Panc1 (cell line): ENCODE measurements at places on chromosomes 7 and 10.

DNA sequence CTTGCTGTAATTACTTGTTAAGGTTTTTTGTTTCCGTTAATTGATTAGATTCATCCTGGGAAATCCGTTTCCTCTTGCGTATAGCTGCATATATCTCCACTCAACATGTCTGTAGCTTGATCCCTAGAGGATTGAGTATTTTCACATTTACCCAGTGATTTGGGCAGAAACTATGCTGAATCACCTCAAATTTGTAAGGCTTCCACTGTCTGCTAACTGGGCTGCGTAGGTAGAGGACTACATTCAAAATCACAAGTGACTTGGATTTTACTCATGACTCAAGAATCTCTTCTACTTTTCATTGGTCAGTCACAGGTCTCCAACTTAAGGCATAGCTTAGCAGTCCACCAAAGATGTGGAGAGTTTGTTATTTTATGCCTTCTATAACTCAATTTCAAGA lies 141.8 kb downstream of the POLR1F start:
- no peak for DNase-seq

DNA sequence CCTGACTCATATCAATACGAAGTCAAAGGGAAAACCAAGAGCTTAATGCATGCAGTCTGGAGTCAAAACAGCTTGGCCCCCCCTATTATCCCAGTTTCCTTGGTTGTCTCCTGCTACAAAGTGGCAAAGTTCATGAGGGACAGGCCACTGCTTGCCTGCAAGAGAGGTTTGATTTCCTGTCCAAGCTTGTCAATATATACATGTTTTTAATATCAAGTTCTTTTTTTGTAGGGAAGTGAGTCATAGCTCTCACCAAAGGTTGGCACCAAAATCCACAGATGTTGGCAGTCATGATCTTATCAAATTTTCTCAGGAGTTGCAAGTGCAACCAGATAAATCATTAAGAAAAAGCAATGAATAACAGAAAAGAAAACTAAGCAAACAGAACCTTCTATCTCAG lies 176.8 kb downstream of the COBL start:
- DNase-seq = no peak

DNA sequence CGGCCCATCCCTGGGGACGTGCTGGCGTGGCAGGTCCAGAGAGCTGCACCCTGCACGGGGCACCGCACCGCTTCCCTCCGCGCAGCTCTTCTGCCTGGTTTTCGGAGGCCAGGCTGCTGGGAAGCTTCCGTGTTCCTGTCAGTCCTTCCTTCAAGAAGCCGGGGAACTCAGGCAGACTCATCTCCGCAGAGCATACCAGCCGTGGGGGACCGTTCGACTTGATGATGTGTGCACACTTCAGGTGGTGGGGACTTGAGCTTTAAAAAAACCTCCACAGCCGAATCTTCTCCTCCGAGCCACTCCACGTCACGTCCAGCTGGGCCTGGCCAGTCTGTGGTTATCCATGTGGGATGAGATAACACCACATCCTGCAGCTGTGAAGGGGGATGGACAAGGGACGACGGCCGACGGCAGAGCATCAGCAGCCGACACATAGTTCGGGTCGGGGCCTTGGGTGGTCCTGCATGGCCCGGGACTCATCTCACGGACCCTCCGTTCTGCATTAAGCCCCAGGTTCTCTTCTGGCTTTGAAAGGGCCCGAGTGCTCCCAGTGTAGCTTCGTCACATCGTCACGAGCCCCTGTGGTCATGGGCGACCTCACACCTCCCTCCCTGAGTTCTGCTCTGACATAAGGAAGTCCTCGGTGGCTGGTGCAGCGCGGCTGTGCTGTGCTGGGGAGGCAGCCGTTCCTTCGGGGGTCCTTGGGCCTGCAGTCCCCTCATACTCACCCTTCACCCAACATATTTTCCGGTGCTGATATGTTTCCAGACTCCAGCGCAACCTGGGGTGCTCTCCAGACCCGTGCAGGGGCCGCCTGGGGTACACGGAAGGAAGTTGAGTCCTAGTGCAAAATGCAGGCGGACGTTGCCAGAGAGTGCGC lies 4.5 kb upstream of the BHLHA15 start:
- DNase-seq = no peak

GRCh38 chr10:89985446-89985845 lies 284.1 kb downstream of the KIF20B start:
- DNase-seq = no peak

DNA sequence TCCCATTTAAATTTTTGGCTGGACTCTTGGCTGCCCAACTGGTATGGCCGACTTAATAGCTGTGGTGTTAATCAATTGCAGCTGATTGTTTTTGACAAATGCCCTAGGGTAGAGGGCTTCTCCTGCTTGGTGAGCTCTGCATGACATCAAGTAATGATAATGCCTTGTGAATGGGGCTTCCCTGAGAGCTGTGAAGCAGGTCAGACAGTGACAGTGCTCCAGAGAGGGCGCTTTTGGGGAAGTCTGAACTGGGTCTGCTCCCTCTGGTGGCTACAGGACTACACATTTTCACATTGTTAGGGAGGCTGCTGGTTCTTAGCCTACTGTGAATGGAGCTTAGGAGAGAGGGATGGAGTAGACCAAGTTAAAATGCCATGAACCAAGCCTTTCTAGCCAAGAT lies 98.8 kb downstream of the SDK1 start:
- no peak for DNase-seq

GRCh38 chr7:40826411-40827221 lies 691.8 kb downstream of the SUGCT start:
- no peak for DNase-seq

DNA sequence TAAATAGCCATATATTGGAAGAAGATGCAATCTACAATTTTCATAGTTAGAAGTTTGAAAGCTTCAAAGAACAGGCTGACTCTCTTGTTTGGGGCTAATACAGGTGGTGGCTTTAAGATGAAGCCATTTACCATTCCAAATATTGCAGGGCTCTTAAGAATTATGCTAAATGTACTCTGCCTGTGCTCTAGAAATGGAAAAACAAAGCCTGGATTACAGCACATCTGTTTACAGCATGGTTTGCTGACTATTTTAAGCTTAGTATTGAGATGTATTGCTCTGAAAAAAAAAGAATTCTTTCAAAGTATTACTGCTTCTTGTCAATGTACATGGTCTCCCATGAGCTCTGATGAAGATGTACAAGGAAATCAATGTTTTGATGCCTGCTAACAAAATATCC lies 34.2 kb downstream of the AGMO start:
- no peak for DNase-seq

- DNase-seq = no peak
Observed at GRCh38 chr10:99266383-99266782, 30.7 kb upstream of the HPSE2 start.

DNA sequence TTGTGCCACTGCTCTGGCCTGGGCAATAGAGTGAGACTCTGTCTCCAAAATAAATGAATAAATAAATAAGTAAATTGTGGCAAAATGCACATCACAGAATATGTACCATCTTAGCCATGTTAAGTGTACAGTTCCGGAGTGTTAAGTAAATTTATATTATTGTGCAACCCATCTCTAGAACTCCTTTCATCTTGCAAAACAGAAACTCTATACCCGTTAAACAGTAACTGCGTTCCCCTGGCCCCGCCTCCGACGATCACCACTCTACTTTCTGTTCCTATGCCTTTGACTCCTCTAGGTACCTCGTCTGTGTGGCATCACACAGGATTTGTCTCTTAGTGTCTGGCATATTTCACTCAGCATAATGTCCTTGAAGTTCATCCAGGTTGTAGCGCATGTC lies 356.4 kb upstream of the FOXK1 start:
- no peak for DNase-seq

DNA sequence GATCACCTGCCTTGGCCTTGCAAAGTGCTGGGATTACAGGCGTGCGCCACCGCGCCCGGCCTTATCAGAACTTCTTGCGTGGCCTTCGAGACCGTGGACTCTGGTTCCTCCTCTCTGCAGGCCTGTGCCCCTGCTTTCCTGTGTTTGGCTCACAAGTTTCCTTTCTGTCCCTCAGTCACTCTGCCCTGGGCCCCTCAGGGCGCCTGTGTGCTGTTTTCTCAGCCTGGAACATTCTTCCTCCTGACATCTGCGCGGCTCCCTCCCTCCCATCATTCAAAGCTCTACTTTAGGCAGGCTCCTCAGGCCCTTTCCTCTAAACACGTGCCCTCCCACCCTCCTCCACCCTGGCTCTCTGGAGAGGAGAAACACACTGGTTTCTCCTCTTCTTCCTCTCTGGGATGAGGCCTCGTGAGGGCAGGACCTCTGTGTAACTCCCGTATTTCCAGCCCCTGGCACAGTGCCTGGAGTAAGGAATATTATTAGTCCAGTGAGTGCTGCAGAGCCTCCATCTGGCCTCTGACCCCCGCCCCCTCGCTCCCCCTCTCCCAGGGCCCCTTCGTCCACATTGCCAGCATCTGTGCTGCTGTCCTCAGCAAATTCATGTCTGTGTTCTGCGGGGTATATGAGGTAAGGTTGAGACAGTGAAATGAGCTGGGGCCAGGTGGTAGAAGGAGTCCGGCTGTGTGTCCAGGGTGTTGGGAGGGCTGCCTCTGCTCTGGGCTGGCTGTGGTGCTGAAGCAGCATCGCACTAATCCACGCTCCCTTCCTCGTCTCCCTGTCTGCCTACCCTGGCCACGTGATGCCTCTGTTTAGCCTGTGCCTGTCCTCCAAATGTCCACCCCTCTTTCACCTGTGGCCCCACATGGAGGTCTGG lies 7.1 kb downstream of the CLCN1 start:
- DNase-seq = no peak

DNA sequence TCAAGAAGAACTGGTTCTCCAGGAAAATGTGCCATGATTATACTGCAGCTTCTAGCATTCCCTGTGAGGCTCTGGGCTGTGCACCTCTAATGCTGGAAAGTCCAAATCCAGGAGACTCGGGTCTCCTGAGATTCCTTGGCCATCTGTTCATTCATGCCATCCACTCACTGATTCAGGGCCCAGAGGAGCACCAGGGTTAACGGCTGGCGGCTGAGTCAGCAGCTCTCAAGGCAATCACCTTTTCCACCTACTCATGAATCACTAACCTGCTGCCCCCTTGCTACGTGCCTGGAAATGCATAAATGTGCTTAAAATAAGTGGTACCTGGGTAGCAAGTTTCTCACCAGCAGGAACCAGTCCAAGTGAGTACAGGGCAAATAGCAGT lies 132.7 kb downstream of the KCNMA1 start:
- DNase-seq = peak; percentile 83

- DNase-seq = no peak
Observed at GRCh38 chr10:79168210-79168609, 99.4 kb downstream of the ZMIZ1 start.

- no peak for DNase-seq
Observed at GRCh38 chr10:10942441-10942840, 75.2 kb upstream of the CELF2 start.

GRCh38 chr10:101436302-101436701 lies 82.3 kb downstream of the BTRC start:
- no peak for DNase-seq

DNA sequence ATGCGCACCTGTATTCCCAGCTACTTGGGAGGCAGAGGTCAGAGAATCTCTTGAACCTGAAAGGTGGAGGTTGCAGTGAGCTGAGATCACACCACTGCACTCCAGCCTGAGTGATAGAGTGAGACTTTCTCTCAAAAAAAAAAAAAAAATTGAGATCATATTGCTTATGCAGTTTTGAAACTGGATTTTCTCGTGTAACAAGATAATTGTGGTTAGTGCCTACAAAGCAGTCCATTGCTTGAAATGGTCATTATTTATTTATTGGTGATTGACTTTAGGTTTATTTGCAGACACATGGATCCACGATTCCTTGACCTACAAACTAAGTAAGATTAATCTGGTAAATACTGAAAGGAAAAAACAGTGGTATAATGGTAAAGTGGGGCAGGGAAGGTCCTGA lies 149.8 kb downstream of the TAX1BP1 start:
- no peak for DNase-seq

- no peak for DNase-seq
Observed at GRCh38 chr7:72316148-72316547, 96.0 kb downstream of the CALN1 start.

DNA sequence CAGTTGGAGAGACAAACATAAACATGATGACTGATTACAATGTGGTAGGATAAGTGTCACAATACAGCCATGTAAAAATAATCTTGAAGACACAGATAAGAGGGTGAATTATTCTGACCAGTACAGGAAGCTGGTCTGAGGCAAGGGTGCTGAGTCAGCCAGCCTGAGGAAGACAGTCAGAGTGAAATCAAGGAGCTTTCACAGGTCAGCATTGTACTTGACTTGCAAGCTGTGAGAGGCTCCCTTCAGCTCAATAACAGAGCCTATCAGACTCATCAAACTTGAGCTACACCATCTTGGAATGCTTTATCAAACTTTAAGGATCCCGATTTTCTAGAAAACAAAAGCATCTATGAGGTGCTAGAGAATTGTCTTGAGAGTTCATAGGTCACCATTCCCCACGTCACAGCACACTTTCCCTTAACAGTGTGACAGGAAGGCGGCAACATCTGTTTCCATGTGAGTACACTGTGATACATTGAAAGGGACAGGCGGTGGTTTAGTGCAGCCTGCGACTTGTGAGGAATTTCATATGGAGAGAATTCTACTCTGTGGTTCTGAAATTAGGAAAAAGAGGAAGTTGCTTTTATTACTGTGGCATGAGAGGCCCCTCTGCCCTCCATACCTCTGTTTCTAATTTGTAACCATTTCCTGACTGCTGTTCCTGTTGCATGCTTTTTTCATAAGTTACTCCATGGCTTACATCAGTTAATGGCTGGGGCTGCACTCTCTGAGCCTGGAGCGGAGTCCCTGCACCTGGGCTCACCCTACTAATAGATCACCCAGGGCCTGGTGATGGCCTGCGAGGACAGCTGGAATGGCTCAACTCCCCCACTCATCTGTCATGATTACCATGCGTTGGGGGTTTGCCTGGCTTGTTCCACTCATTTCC lies 417.1 kb downstream of the SUGCT start:
- DNase-seq = no peak

DNA sequence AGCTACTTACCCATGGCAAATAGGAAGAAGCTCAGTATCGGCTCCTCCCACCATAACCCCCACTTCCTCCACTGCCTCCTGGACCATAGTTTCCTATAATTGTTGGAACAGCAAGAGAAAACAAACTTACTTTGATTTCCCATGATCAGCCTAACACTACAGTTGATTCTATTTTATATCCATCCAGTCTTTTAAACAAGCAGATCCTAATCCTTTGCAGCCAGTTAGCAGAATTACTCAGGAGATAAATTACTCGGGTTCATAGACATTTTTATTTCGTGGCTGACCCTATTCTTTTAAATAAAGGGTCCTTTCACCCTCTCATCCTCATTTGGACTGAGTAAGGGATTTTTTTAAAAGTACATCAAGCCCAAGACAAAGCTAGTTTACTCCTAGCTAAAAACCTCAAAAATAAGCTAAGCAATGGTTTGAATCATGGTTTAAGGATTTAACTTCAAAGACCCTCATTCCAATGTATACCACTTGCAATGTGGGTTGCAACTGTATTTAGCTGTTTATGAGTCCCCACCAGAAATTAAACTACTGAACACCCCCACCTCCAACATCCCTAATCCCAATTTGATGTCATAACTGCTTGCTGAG lies 8.0 kb downstream of the HNRNPA2B1 start:
- DNase-seq = no peak

GRCh38 chr7:44158873-44159631 lies 17.9 kb upstream of the MYL7 start:
- DNase-seq = no peak

GRCh38 chr7:114941692-114942091 lies 19.8 kb downstream of the MDFIC start:
- DNase-seq = no peak

- DNase-seq = no peak
Observed at GRCh38 chr7:116530107-116530820, 5.4 kb downstream of the CAV1 start.

- no peak for DNase-seq
Observed at GRCh38 chr7:118305671-118306070, 81.2 kb downstream of the ANKRD7 start.

GRCh38 chr10:22552888-22553378 lies 161.4 kb downstream of the PIP4K2A start:
- DNase-seq = no peak
